ENCODE measurements at places on chromosomes 12 and 14. TPM values are rescaled to one million over a fixed set of nuclear protein-coding genes. Genes with fewer than 3 reads are reported as not detected.

The PTGDR gene
- not detected for total RNA-seq

The DCAF4 gene
- 27.2 TPM for total RNA-seq

The FOXN4 gene
- not detected for total RNA-seq

The GPRC5D gene
- total RNA-seq: not detected

The ART4 gene
- not detected for total RNA-seq

The GNG2 gene
- total RNA-seq: 1.8 TPM

Data from A549 treated with RU486 at 1 μM for 4 hours (cell line).